ENCODE measurements at places on chromosomes 6 and 20.

- no peak for DNase-seq
These were observed 5.4 kb upstream of the MYMX start for GRCh38 chr6:44211284-44211683.

DNA sequence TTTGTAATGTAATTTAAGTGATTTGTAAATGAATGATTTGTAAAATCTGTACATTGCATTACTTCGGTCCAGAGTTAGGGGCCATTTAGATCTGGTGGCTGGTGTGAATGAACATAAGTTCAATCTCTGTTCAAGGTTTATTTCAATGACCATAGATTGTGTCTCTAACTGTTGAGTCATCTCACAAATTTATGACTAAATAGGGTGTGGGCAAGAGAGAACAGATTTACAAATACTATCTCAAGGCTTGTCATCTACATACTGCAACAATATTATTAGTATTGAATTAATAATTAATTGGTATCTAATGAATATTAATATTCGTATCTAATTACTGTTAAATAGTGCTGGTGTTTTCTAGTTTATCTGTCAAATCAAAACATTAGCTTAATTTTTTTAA lies 115.3 kb upstream of the EDN1 start:
- DNase-seq = no peak

DNA sequence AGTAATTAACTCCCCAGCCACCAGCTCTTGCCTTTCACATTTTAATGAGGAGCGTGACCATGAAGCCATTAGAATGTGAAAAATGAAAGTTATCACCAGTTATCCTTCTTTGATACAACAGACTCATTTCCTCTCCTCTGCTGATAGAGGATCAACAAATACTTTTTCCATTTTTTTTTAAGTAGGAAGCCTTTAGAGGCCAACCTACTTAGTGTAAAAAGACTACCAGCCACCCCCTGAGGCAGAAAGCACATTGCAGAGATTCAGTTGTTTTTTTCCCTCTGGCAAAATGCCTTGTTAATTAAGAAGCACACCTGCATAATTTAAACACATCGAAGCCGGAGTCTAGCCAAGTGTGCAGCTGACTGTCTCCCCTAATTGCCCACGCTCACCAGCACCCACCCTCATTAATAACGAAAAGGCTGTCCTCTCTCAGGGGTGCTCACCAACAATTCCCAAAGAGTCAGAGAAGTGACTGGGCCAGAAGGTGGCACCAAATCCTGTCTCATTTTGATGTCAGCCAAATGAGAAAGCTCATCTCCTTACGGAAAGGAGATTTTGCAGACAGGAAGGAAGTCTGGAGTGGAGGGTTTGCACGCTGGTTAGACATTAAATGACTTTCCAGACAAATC lies 60.9 kb upstream of the MC3R start:
- no peak for DNase-seq

GRCh38 chr20:48908656-48909319 lies 12.7 kb upstream of the ARFGEF2 start:
- DNase-seq = no peak

- no peak for DNase-seq
These were observed 8.8 kb downstream of the WFDC3 start for GRCh38 chr20:45782890-45783289.

DNA sequence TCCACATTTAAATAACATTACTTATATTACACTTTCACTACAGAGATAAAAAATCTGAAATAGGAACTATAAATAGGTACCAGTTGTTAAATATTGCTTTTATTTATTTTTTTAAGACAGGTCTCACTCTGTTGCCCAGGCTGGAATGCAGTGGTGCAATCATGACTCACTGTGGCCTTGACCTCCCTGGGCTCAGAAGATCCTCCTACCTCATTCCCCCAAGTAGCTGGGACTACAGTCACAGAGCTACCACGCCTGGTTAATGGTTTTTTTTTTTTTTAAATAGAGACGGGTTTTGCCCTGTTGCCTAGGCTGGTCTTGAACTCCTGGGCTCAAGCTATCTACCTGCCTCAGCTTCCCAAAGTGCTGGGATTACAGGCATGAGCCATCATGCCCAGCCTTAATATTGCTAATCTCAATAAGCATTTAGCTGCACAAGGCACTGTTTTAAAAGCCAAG lies 17.3 kb downstream of the EEF1E1 start:
- no peak for DNase-seq
